ENCODE measurements at places on chromosomes 11 and 22. TPM values are rescaled to one million over a fixed set of nuclear protein-coding genes. Genes with fewer than 3 reads are reported as not detected.
A peak's percentile ranks its signal among the peaks of the same experiment; 100 is the strongest.

DNA sequence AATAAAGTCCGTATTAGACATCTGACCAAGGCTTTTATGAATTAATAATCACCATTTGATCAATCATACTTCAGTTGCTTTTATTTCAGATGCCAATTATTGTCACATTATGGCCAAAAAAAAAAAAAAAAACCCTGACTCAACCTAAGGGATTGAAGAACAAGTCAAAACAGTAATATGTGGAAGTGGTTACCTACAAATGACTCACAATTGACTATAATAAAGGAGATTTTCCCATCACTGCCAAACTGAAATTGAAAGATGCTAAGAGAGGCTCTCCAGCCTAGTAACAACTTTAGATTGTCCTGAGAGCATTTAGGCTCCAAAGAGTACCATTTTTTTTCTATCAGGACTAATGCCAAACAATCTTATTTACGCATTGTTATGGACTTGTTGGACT is 35.2 kb downstream of the SOX6 start:
- no peak for DNase-seq

DNA sequence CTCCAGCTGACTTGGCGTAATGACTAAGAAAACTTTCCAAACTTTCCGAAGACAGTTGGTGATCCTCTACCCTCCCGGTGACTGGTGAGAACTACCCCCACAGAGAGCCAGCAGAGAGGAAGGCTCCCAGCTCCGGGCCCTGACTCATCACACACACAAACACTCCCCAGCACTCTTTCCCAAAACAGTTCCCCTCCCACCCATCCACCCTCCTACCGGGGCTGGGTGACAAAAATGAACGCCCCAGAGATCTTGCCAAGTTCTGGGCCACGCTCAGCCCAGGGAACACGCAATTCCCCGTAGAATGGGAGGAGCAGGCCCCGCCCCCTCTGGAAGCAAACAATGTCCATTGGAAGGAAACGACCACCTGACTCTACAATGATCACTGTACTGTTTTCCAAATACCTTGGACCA is 21.3 kb upstream of the JAM3 start:
- peak; percentile 76 for DNase-seq

- DNase-seq: no peak
These were observed 42.4 kb downstream of the PRR14L start for GRCh38 chr22:31707519-31707918.

CHADL gene
- total RNA-seq: 25.3 TPM

DNA sequence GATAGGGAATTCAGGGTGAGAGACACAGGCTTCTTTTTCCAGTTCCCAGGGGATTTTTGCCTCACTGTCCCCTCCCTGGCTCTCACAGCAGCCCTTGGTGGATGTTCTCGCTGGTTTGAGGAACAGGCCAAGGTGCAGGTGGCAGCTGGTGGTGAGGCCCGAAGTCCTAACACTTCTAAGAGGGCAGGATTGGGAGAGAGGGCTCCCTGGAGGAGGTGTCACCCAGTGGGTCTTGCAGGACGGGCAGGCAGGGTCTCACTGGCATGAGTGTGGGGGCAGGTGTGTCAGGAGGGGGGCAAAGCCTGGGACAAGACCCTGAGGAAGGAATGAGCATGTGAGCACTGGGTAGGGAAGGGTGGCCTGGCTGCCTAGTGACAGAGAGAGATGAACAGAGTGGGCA is 9.2 kb downstream of the ADORA2A start:
- DNase-seq: no peak

DNA sequence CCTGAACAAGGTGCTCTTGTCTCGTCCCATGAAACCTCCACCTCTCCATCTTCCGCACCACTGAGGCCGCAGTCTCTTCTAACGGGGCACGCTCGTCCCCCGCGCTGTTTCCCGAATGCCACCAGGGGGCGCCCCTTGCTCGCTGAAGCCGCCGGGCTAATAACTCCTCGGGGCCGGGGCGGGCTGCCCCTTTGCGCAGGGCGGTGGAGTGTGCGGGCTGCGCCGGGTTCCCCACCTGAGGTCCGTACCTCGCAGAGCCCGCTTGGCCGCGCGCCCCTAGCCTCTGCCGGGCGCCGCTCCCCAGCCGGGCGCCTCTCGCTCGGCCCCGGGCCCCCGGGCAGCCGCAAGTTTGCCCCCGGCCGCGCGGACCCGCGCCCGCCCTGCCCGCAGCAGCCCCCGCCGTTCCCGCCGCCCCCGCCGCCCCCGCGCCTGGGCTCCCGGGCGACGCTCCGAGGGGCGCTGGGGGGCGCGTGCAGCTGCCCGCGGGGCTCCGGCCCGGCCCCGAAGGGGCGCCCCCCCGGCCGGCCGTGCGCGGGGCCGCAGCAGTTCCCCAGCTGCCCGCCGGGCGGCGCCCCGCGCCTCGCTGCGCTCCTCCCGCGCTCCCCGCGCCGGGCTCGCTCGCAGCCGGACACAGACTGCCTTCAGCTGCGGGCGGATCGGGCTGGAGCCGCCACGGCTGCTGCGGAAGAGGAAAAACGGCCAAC is at the start of gene GRIK4:
TSS of gene GRIK4 (plus strand) at position 633 of the 704 bp plus-strand sequence. CDS start 148,571 bp downstream, outside the sequence.
- DNase-seq: peak; percentile 77

GRCh38 chr11:17384002-17384511 is 4.4 kb downstream of the KCNJ11 start:
- DNase-seq: peak; percentile 40

- DNase-seq: no peak
These were observed 213.5 kb upstream of the NAV2 start for GRCh38 chr11:19499026-19499669.

DNA sequence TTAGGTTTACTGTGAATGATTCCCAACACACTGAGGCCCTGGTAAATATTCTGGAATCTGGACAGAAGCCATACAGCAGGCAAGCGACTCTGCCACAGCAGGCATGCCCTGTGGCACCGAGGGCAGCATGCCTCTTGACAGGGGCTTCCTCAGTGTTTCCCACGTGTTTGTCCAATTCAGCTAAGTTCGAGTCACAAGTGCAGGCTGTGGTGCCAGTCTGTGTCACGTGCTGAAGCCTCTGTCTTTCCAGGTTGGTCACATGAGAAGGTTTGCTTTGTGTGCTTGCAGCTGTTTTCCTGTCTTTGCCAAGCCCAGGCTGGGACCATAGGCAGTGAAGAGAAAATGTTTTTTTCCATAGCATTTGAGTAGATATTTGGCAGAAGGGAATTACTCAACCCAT is 2.4 kb upstream of the PPFIBP2 start:
- peak; percentile 30 for DNase-seq

- no peak for DNase-seq
These were observed 49.7 kb downstream of the ST14 start for GRCh38 chr11:130209128-130209932.

PIK3C2A gene
- total RNA-seq: 65.1 TPM

DNA sequence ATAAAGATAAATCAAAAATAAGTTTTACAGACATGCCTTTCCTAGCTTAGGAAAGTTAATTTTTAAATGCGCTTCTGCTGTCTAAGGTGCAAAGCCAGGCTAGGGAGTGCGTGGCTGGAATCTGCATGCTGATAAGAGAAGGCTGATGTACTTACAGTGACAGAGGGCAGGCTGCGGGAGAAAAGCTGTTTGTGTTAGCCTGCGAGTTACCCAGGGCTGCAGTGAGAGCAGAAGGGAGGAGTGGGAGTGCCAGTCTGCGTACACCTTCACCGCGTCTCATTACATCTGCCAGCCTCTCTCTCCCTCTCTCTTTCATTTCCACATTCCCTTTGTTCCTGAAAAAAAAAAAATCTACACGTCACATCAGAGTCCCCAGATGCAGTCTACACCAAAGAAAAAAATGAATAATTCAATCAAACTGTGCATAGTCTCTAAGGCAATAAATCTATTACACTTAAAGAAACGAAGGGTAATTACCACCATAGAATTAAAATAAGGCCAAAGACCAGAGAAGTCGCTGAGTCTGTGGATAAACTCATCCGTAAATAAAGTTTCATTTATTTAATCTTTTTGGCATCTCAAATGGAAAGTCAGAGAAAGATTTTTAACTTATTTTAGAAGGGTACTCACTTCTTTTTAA is 126.4 kb upstream of the C11orf58 start:
- no peak for DNase-seq

MS4A6E gene
- total RNA-seq: not detected

DNA sequence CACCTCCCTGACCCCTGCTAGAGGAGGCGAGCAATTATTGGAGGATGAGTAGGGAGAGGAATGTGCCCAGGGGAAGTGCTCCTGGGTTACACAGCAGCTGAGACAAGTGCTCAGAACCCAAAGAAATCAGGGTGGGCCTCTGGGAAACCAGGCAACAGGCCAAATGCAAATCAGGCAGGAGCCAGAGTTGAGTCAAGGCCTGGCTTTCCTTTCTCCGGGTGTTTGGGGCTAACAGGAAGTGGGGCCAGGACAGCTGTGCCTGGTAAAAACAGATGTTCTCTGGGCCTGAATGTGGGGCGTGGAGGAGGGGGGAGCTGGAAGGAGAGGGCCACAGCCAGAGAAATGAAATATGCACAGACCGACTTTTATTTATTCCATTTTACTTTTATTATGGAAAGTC is 22.0 kb downstream of the MFNG start:
- no peak for DNase-seq

OR5AN1 gene
- total RNA-seq: not detected

DNA sequence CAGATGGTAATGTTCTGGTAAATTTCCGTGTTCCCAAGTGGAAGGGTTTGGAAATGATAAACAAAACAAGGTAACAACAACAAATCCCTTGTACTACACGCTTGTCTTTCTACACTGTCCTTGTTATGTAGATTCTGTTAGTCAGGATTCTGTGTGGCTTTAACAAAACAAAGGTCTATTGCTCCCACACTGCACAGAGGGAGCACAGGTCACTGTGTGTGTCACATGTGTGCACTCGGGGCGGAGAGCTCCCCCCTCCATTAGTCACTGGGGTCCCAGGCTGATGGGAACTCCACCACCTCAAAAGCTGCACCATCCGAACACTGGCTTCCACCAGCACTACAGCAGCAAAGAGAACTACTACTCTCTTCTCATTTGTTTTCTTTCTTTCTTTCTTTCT is 227.9 kb downstream of the NTM start:
- no peak for DNase-seq

BEST1 gene
- 38.8 TPM for total RNA-seq

LMO1 gene
- total RNA-seq: not detected

DNA sequence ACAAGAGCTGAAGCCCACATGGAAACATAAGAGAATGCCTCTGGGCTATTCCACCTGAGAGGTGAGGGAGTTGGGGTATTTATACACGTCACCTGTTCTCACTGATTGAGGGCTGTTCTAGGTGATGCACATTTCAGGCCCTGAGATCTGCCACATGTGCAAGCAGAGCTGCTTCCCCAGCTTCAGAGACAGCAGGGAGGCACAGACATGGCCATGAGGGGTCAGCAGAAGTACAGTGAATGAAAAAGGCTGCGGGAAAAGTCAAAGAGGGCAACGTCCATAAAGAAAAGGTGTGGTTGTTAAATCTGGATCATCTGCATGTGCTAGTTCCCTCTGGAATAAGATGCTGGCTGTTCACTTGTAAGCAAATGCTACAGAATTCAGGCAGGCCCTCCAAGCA is 75.4 kb downstream of the GAB4 start:
- DNase-seq: no peak

- DNase-seq: peak; percentile 39
These were observed 2.4 kb downstream of the MAPK11 start for GRCh38 chr22:50267591-50268390.

DNA sequence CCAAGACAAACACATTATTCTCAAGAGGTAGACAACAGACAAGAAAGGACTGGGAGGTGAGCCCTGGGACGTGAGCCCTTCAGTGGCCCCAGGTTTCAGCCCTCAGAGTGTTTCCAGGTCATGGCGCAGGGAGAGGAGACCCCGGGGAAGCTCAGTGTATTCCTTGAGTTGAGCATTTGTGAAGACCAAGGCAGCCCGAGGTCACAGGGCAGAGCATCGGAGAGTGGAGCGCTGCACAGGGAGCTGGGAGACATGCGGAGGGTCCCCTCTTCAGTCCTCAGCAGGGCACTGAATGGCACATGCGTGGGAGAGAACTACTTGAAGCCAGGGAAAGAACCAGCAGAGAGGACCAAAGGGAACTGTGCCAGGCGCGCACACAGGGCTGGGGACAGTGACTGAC is 11.7 kb downstream of the KRTAP5-6 start:
- no peak for DNase-seq

- DNase-seq: no peak
These were observed 674.7 kb downstream of the TBC1D22A start for GRCh38 chr22:47437110-47437509.

- no peak for DNase-seq
These were observed 39.2 kb downstream of the ARFGAP2 start for GRCh38 chr11:47137476-47137875.

GRCh38 chr11:119190531-119190930 is 5.3 kb downstream of the NHERF4 start:
- no peak for DNase-seq

DNA sequence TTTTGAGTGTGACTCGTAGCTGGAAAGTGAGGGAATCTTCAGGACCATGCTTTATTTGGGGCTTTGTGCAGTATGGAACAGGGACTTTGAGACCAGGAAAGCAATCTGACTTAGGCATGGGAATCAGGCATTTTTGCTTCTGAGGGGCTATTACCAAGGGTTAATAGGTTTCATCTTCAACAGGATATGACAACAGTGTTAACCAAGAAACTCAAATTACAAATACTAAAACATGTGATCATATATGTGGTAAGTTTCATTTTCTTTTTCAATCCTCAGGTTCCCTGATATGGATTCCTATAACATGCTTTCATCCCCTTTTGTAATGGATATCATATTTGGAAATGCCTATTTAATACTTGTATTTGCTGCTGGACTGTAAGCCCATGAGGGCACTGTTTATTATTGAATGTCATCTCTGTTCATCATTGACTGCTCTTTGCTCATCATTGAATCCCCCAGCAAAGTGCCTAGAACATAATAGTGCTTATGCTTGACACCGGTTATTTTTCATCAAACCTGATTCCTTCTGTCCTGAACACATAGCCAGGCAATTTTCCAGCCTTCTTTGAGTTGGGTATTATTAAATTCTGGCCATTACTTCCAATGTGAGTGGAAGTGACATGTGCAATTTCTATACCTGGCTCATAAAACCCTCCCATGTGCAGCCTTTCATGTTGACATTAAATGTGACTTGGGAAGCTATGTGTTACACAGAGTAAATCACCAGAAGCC is 11.0 kb downstream of the OR51E1 start:
- no peak for DNase-seq

GRCh38 chr11:3203221-3204043 is 15.2 kb downstream of the MRGPRG start:
- no peak for DNase-seq

- no peak for DNase-seq
These were observed 24.2 kb downstream of the MED15 start for GRCh38 chr22:20531404-20532201.

OR2AG2 gene
- not detected for total RNA-seq

GRCh38 chr11:85742873-85743275 is 56.9 kb upstream of the CCDC89 start:
- DNase-seq: no peak

- DNase-seq: no peak
These were observed 950 bp downstream of the FERMT3 start for GRCh38 chr11:64207256-64208085.

GRCh38 chr22:45302751-45303150 is 7.0 kb upstream of the FAM118A start:
- DNase-seq: no peak

OR4D6 gene
- not detected for total RNA-seq
